ENCODE measurements at places on chromosomes 1 and 21. TPM values are rescaled to one million over a fixed set of nuclear protein-coding genes. Genes with fewer than 3 reads are reported as not detected.

C1orf94 gene
- not detected for total RNA-seq

SDC3 gene
- total RNA-seq = 91.1 TPM

INSRR gene
- total RNA-seq = not detected

DNA sequence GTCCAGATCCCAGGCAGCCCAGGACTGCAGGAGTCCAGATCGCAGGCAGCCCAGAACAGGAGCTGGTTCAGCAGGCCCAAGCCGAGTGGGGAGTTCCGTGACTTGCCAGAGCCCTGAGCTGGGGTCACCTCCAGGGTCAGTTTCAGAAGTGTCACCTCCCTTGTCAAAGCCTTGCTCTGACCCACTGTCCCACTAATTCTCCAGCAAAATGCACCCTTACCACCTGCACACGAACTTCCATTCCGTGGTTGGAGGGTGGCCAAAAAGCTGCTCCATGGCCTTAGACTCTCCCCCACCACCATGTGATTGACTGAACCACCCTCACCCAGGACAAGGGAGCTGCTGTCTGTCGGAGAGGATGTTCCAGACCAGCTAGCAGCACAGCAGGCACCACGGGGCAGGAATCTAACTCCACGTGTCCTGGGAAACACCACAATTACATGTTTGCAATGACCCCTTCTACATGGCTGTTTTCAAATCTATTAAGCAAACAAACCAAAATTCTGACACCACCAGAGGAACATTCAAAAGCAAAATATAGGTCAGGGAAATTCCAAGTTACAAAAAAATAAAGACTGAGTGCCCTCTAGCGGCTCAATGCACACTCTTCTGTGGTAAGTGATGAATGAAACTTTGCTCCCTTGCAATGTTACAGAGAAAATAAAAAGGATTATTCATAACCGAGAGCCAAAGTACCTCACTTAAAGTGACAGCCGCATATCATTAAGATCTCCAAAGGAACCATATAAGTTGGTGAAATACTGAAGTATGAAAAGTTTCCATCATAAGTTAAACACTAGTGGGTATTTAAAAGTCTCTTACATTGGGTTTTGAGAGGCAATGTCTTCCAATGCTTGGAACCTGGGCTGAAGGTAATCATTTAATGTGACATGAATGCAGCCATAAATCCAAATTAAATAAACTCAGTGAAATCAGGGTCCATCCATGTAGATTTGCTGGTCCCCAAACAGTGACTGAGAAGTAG, 76.3 kb downstream of the NPHP4 start:
- no peak for DNase-seq

DNA sequence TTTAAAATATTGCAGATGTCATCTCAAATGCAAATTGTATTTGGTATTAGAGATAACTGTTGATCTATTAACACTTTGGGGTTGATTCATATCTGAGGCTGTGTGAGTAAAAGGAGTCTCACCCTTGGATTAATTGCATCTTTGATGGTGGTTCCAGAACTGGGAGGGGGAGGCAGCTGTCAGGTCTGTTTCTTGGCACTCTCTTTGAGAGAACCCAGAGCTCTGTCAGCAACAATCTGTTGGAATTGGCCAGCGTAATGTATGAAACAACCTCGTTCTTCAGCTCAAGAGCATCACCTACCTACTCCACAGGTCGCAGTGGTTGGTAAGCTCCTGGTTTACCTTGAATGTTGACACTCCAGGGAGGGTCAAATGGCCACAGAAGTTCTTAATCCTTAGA, 424.1 kb downstream of the CAMTA1 start:
- no peak for DNase-seq

- DNase-seq = no peak
These were observed 41.5 kb downstream of the SPATA46 start for GRCh38 chr1:162335126-162335525.

- DNase-seq = no peak
These were observed 10.7 kb upstream of the MYOCOS start for GRCh38 chr1:171611306-171611705.
